ENCODE measurements at places on chromosomes 11 and 22.

DNA sequence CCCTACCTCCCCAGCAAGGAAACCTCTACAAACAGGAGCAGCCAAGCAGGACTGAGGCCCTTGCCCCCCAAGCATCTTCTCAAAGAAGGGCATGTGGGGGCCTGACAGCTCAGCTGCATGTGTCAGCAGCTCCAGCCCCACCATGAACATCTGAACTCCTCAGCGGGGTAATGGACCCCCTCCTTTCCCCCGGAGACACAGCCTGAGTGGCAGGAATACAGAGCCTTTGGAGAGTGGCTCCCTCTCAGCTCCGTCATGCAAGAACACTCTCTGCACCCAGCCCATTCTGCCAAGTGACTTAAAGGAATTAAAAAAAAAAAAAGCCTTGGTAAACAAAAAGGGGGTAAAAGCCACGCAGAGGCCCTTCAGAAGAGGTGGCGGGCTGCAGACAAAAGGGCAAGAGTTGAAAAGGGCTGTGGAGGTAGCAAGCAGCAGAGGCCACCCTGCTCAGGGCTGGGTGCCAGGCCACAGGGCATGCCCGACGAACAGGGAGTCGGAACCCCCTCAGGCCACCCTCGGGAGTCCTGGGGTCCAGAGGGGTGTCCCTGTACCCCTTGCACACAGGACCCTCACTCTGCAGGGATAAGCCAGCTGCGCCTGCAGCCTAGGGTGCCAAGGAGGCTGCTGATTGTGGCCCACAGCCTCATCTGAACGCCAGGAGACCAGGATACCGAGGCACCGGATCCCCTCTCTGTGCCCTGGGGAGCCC lies 62.5 kb downstream of the MACROD1 start:
- no peak for DNase-seq

GRCh38 chr11:77302752-77303151 lies 1.3 kb upstream of the GDPD4 start:
- no peak for DNase-seq

DNA sequence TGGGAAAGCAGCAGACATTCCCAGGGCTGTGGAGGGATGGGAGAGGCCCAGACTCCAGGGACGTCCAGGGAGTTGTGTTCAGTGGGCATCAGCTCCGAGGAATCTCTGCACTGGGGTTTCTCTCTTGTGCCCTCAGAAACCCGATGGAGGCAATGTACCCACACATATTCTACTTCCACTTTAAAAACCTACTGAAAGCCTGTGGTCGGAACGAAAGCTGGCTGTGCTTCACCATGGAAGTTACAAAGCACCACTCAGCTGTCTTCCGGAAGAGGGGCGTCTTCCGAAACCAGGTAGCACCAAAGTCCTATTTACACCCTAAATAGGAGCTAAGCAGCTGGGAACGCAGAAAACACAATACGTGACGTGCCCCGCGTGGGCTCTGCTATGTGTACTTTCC lies 8.3 kb downstream of the APOBEC3D start:
- no peak for DNase-seq

GRCh38 chr11:60905047-60905446 lies 1.3 kb downstream of the PRPF19 start:
- no peak for DNase-seq

DNA sequence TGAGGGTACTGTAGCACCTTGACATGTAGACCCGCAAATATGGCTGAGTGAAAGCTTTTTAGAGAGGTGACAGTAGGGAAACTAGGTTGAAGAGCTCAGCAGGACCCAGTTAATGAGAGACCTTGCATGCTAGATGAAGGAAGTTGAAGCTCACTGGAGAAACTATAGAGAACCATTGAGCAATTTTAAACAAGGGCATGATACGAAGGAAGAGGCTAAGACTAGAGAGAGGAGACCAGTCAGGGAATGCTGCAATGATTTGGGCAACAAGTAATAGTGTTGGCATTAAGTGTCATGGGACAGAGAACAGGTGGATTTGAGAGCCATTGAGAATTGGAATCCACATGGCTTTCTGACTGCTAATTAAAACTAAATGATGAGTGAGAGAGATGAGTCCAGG lies 4.1 kb downstream of the OLFML1 start:
- DNase-seq: no peak

All from CD4-positive, alpha-beta T cell treated with Interleukin-17A for 1 hour (primary cell).